Right atrium auricular region (tissue), 2 donors: ENCODE measurements at places on chromosomes 3 and 15.

- DNase-seq = no peak
These were observed 54.5 kb downstream of the PSMD6 start for GRCh38 chr3:63968612-63969350.

DNA sequence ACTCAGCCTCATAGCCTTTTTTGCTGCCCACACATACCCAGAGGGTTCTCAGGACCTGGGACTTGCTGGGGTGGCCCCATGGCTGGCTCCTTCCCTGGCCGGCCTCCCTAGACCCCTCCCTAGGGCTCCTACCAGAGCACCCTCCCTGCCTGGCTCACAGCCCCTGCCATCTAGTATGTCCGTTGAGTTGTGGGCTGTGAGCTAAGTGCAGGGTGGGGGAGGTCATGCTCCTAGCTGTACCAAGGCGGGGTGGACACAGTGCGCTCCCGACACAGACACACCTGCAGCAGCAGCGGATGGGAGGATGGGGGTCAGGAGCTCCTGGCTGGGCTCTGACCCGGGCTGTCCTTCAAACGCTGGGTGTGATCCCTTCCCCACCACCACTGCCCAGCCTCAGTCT lies 41.6 kb downstream of the HMCES start:
- DNase-seq = no peak

GRCh38 chr3:58556761-58557221 lies 19.8 kb upstream of the ACOX2 start:
- no peak for DNase-seq

DNA sequence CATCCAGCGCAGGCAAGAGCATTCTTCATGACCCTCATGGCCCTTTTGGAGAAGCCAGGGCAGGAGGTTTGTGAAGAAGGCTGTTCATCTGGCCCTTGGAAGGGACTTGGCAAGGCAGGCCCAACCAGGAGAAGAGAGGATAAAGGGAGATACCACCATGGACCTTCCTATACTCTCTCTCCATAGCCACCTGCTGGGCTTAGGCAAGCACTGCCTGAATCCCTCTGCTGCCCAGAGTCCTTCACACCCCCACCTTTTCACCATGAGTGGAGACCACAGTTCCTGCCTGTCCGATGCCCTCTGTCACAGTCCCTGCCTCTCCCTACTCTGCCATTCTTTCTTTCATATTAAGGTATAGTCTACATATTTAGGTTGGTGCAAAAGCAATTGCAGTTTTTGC lies 10.6 kb upstream of the SFMBT1 start:
- DNase-seq = peak; percentile 1

GRCh38 chr3:88985491-88985890 lies 121.9 kb upstream of the EPHA3 start:
- no peak for DNase-seq

GRCh38 chr3:196115678-196116083 lies 33.8 kb upstream of the TFRC start:
- no peak for DNase-seq

GRCh38 chr15:76382987-76383728 lies 46.6 kb downstream of the ISL2 start:
- no peak for DNase-seq

DNA sequence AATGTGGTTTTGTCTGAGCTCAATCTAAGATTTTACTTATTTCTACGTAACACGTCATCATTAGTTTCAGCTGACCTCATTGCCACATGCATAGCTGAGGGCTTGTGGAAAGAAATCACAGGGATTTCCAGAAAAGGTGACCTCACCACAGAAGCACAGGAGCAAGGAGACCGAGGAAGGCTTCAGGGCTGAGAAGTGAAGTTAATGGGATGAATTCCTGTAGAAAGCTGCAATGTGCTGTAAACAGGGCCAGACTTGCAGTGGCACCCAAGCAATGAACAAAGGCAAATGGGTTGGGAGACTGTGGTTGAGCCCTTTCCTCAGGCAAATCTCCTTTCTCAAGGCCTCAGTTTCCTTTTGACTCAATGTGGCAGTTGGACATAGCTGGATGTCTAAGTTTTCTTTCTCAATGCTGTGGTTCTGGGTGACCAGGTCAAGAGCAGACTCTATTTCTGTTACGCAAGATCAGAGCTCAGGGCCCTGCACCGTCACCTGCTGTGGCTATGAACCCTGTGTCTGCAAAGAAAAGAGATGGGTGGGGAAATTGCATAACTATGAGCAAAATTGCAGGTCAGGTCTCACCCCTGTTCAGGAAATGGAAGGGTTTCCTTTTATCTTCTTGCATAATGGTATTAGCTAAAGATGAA lies 252.2 kb upstream of the TBL1XR1 start:
- DNase-seq = no peak

DNA sequence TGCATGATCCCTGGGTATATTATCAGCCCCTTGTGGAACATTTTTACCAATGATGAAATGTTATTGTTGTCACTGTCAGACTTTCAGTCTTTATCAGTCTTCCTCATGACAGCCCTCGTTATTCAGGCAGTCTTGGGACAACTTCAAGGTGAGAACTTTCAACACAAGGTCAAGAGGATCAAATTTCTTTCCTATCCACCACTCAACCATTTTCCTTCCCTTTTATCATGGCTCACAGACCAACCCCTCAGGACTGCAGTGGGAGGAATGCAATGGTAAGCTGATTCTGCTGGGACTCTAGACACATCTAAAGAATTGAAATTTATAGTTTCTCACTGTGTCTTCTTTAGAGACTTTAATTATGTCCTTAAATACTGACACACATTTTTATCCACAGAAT lies 107.0 kb upstream of the LSAMP start:
- DNase-seq = no peak

GRCh38 chr3:51678641-51679040 lies 7.6 kb downstream of the TEX264 start:
- no peak for DNase-seq

DNA sequence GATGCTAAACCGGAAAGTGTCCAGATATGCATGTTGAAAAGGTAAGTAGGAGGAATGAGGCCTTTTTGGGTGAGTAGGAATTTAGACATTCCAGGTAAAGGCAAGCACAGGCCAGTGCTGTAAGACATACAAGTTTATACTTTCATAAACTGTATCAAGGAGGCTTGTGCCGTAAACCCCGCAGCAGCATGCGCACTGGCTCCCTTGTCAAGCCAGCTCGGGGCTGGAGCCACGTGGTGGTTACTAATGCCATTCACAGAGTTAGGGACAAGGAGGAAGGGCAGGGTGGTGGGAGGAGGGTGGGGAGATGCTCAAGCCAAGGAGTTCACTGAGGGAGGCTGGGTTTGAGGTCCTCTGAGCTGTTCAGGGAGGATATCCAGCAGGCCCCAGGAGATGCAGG lies 35.8 kb downstream of the PLD1 start:
- DNase-seq = no peak

DNA sequence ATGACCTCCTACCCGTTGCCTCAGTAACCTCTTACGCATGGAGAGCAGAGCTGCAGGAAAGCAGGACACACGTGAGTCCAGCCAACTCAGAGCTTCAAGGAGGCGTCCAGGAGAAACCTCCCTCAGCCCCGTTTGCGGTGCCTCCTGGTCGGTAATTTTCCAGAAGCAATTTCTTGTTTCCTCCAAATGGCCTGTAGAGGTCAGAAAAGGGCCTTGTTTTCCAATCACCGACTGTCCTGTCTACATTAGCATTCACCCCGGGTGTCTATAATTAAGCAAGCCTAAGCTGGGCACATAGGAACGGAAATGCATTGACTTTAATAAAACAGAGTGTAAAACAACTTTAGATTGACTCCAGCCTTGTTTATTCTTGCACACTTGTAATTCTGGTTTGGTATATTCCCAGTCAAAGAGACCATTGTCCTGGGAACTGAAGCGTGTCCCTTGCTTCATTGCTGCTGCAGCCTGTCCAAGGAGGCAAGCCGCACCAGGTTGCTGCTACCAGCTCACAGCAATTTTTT lies 836.2 kb downstream of the AGBL1 start:
- no peak for DNase-seq

- no peak for DNase-seq
These were observed 1158.9 kb upstream of the EPHA6 start for GRCh38 chr3:95655363-95655986.

DNA sequence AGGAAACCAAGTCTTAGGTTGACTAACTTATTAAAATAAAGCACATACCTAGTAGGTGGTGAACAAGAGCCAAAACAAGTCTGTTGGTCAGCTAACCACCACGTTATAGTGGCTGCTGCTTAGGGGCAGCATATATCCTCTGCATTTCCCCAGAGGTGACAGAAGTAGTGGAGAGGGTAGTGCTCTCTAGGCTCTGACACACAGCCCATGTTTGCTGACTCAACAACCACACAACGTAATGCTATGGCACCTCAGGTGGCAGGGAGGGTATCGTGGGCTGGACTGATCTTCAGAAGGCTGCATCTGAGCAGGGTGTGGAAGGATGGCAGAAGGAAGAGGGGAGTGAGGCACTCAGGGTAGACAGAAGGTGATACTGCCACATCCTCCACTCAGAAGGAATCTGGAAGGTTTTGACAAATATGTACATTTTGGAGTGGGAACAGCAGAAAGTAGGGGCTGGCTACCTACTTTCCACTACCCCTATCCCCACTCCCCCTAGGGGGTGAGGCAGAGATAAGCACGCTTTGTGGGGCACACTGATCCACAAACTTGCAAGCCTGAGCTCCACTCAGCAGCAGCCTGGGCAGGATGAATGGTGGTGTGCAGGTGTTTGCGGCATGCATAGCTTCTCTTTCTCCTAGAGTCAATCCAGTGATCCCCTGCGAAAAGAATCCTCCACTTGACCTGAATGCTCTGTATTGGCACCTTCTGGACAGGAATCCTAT lies 178.1 kb downstream of the RORA start:
- DNase-seq = no peak
